ENCODE measurements at places on chromosomes 6 and 20.
A peak's percentile ranks its signal among the peaks of the same experiment; 100 is the strongest.

- DNase-seq, result no peak
Measured at GRCh38 chr20:57576002-57576401, 15.1 kb downstream of the PCK1 start.

- peak; percentile 44 for DNase-seq
Measured at GRCh38 chr6:34383161-34383631, 9.3 kb downstream of the NUDT3 start.

DNA sequence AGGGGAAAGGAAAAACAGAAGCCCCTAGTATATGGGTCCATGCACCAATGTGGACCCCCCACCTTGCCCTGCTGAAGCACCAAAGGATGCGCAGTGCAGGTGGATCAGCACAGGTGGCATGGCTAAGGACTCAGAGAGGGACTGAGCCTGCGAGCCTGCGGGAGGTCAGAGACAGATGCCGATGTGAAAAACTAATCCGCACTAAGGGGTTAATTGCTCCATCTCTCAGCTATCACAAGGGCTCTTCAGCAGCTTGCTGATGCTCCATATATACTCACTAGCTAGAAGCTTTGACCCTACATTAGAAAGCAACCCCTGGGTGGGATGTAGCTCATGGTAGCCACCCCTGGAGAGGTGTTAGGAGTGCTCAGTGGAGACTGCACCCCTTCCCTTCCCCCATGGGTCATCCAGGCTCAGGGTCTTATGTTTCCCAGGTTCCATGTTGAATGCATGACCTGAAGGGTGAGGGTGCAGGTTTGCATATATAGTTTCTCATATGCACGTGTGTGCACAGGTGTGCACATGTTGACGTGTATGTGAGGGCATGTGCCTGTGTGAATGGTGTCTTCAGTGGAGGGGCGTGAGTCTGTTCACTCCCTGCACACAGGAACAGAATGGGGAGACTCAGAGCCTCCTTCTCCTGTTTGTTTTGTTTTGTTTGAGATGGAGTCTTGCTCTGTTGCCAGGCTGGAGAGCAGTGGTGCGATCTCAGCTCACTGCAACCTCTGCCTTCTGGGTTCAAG lies 13.4 kb upstream of the IP6K3 start:
- DNase-seq, result no peak

DNA sequence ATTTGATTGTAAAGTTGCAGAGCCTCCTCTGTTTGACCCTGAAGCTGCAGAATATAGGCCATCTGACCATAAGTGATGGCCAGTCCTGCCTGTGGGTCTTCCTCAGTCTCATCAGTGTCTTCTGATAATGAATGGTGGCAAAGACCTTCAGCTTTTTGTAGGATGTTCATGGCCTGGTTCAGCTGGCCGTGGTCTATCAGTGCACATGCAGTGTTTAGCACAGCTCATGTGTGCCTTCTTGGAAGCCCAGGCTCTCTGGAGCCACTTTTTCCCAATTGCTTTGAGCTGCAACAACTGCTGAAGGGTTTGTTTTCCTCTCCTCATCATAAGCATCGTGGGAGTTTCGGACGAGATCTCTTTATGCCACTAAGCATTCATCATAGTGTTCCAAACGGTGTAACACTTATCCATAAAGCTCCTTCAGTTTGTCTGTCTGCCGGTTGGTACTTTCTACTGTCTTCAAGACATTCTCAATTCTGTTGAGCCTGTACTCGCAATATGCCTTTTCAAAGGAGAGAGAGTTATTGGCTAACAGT lies 70.1 kb upstream of the TULP4 start:
- no peak for DNase-seq

DNA sequence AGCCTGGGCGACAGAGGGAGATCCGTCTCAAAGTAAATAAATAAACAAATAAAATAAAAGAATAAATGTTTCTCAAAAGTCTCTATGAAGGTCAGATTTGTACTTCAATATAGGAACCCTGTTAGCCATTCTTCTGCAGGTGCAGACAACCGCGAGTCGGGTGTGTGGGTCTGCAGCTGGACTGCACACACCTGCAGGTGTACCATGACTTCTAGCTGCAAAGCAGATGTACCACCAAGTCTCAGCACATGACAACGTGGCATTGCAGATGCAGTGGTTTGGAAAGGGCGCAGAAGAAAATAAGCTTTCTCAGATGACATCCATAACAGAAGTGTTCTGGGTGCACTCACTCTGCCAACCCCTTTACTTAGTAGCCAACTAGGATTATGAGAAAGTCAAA lies 239.7 kb downstream of the ATXN1 start:
- DNase-seq, result no peak

DNA sequence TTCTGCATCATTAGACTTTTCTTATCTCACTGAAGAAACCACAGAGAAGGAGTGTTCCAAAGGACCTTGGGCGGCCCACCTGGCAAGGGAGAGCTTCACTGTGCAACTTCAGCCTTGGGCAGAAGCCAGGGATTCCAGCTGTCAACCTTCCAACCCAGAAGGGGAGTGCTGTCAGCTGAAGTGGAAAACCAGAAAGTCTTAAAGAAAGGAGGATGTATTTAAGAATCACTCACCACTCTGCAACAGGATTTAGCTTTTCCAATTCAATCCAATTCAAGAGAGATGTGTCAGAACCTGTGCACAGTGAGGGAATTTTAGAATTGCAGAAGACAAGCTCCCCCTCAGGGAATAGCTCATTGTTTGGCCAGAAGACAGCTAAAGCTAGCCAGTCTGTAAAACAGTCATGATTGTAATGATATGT lies 553.7 kb downstream of the CD83 start:
- peak; percentile 99 for DNase-seq

- peak; percentile 69 for DNase-seq
Measured at GRCh38 chr6:119096721-119097565, 18.5 kb upstream of the FAM184A start.

DNA sequence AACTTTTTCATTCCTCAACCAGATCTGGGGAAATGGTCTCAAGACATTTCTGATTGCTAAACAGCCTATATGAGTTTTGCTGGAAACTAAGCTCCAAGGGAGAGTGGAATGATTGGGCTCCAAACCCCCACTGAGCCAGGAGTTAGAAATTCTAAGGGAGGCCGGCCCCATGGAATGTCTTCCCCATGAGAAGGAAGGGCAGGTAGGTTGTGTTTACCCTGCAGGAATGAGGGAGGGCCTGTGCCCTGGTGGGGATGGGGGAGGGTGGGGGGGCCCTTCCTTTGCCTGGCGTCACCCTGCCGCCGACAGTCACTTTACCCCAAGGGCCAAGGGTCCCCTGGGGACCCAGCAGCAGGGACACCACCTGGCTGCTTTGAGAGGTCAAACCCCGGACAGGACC lies 298.9 kb downstream of the TFAP2C start:
- DNase-seq, result no peak

GRCh38 chr20:64106981-64107735 lies at the start of gene NPBWR2:
TSS of gene NPBWR2 (minus strand) at chr20:64107565. CDS start at chr20:64106831, 734 bp downstream.
- no peak for DNase-seq
